ENCODE measurements at places on chromosomes 4 and X. TPM values are rescaled to one million over a fixed set of nuclear protein-coding genes. Genes with fewer than 3 reads are reported as not detected.

HSFX3 gene
- not detected for total RNA-seq

HOPX gene
- 20.6 TPM for total RNA-seq

FRMD7 gene
- total RNA-seq = not detected

LRRC66 gene
- total RNA-seq = 0.33 TPM

ABLIM2 gene
- total RNA-seq = 1.5 TPM

PROM1 gene
- total RNA-seq = 0.10 TPM

Measured in vein endothelial cell (primary cell).